CD8-positive, alpha-beta memory T cell (primary cell): ENCODE measurements at places on chromosomes 5 and 9. TPM values are rescaled to one million over a fixed set of nuclear protein-coding genes. Genes with fewer than 3 reads are reported as not detected.
A peak's percentile ranks its signal among the peaks of the same experiment; 100 is the strongest.

DNA sequence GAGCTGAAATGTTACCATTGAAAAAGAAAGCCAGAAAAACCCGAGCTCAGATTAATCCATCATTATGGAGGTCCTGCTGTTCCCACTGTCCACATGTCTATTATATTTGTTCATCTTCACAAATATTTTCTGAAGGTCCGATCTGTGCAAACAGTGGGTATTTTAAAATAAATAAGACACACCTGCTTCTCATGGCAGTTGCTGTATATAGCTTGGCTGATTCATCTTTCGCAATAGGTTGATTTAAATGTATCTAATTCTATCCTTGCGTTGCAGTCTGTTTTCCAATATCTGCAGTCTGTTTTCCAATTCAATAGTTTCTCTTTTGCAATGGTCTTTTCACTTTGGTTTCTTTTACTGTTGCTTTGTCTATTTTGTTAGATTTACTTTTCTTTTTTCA lies 87.4 kb upstream of the PCA3 start:
- DNase-seq = no peak

- DNase-seq = no peak
These were observed 90.8 kb downstream of the PLPPR1 start for GRCh38 chr9:101119206-101119819.

DNA sequence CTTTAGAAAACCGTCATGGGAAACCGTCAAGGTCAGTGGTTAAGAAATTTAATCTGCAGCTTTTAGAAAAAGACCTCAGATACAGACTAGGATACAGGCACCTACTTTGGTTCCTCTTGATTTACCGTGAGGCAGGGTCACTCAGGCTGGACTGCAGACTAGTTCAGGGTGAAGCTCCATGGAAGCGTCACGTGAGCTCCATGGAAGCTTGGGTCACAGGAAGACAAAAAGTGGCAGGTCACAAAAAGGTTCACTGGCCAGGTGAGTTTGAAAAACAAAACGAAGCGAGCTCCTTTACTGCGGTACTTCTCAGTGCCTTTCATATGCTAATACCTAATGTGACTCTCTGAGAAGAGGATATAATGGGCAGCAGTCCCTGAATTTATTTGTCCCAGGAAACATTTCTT lies 43.0 kb downstream of the PRRC2B start:
- no peak for DNase-seq

DNA sequence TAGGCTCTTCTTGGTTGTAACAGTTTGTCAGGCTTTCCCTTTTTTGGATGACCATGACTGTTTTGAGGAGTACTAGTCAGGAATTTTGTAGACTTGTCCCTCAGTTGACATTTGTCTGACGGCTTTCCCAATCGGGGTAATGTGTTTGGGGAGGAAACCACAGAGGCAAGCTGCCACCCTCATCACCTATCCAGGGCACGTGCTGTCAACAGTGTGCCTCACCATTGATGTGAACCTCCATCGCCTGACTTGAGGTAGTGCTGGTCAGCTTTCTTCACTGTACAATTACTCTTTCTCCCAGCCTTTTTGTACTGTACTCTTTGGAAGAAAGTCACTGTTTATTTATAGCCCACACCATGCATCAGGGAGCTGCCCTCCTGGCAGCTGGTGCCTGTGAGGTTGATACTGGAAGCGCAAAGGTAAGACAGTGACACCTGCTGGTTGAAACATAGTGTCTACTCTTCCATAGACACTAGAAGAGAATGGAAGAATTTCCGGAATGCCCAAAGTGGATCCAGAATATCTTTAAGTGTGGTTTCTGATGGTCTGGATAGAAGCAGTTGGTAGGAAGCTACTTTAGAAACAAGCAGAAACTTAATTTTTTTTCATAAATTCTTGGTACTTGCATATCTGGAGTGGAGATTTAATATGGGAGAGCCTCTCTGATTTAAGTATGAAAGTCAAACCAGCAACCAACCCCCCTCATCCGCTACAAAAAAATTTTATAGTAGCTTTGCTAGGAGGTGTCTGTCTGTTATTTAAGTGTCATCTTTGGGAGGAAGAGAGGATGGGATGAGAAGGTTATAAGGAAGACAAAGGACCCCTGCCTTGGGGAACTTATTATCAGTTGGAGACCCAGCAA lies 69.3 kb downstream of the SNX30 start:
- no peak for DNase-seq

DNA sequence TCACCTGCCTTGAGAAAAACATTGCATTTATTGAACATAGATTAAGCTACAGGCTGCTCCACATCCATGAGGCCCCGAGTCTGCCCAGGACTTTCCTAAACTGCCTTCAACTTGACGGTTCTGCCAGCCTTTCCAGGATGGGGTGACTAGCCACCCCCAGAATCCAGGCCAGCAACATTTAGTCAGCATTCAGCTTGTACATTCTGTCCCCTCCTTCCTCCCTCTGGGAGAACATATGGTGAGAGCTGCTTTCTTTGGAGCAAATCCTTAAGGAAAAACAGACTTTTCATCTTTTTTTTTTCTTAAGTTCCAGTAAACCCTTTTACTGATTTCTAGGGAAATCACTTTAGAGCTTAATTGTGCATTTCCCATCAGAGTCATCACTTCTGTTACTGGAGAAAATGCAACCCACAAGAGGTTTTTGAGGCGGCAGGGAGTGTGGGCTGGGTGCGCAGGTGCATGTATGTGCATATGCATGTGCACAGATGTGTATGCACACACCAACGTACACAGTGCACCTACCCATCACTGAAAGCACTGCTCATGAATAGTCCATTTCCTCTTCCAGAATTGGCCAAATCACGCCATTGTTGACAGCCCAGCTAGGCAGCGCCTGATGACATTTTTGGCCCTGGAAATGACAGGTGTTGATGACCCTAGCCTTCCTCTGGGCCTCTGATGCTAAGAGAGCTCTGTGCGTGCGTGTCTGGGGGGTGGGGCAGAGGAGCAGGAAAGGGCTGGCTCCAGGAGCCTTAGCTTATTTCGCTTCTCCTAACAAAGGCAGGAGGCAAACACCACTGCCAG lies 145.6 kb downstream of the HSD17B3 start:
- DNase-seq = no peak

DNA sequence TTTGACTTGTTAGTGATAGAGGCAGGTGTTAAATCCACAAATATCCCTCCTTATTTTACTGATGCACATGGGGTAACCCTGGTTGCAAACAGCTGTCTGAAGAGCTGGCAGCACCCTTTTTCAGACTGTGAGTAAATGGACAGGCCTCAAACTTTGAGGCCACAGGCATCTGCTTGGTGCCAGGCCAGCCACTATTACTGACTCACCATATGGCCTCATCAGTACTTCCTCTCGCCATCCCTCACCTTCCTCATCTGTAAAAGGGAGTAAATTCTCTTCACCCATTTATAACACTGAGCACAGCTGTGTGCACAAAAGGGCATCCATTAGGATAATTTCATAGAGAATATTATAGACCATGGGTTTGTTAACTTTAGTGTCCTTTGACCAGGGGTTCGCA lies 11.9 kb upstream of the TNIP1 start:
- DNase-seq = no peak

GRCh38 chr9:138023394-138024124 lies 146.0 kb downstream of the CACNA1B start:
- no peak for DNase-seq

DNA sequence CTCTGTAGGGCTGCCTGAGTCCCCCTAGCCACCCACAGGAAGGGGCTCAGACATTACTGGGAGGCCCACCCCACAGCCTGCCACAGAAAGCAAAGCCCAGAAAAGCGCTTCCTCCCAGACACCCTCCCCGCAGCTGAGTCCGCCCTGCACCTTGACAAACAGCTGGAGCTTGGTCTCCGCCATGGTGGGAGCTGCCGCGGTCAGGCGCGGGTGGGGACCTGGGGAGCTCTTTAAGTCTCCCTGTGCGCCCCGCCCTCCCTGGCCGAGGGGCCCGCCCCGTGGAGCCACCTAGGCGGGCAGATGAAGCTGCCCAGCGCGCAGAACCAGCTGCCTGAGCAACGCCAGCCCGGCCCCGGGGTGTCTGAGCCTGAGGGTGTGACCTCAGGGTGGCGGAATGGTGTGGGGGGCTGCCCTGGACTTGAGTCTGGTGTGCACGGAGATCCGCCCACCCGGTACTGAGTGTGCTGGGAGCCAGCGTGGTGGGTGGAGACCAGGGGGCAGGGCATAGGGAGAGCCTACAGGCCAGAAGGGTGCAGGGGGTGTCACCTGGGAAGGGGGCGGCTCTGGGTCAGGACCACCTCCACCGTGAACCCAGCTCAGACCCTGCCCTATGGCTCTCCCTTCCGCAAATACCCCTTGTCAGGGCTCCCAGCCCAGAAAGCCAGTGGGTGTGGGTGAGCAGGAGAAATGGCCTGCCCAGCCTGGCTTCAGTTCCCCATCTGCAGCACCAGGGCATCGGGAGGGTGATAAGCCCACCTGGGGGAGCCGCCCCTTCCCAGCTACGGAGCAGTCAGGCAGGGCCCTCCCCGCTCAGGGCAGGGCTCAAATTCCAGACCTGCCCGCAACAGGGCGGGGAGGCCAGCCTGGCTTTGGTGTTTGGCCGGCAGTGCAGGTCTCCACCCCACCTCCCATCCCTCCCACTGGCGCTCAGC lies at the start of gene CLIC3:
CLIC3 (minus strand) TSS at position 208 of the 932 bp plus-strand sequence; CDS start at position 183, 25 bp downstream.
- DNase-seq = peak; percentile 68

DNA sequence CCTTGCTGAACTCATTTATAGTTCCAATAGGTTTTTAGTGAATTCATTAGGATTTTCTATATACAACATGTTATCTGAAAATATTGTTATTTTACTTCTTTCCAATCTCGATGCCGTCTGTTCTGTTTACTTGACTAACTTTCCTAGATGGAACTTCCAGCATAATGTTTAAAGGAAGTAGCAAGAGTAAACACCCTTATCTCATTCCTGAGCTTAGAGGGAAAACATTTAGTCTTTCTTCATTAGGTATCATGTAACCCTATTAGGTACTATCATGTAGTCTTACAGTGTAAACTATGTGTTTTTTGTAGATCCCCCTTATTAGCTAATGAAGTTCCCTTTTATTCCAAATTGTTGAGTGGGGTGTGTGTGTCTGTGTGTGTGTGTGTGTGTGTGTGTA lies 22.5 kb upstream of the OR2K2 start:
- no peak for DNase-seq

Gene FAM163B
- not detected for total RNA-seq

Gene NOP16
- total RNA-seq = 157 TPM
